ENCODE measurements at places on chromosomes 16 and 17.

DNA sequence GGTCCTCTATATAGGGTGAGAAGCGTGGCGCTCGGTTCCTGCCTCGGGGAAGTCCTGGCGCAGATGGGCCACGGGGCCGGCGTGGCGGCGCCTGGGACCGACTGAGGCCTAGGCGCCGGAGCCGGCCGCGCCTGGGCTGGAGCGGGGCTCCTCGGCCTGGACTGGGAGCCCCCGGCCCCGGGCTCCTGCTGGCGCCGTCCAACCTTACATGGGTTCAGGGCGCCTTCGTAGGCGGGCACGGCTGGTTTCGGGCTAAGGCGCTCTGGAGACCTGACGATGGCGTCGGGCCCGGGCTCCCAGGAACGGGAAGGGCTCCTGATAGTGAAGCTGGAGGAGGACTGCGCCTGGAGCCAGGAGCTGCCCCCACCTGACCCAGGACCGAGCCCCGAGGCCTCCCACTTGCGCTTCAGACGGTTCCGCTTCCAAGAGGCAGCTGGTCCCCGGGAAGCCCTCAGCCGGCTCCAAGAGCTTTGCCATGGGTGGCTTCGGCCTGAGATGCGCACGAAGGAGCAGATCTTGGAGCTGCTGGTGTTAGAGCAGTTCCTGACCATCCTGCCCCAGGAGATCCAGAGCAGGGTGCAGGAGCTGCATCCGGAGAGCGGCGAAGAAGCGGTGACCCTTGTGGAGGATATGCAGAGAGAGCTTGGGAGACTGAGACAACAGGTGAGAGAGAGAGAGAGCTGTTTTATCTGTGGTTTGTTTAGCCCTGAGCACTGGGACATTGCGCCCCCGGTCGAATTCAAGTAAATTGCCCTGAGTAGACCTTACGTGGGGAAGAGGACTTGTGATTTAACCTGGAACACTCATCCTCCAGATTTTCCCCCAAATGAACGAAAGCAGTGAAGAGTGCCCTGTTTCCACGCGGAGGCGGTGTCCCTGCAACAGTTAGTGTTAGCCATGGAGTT lies 504 bp downstream of the ZNF263 start:
- no peak for DNase-seq

DNA sequence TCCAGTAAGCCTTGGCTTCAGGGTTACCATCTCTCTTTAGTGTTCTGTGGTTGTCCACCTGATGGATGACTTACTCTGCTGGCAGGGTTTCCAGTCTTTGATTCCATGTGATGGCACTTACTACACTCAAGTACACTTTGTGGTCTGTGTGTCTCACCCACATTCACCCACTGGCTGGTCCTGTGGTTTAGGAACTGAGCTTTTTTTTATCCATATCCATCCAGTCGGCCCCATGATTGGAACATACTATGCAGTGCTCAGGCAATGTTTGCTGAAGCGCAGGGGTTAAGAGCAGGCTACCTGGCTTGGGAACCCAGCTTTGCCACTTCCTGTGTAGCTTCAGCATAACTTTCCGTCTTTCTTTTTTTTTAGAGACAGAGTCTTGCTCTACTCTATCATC lies 2.8 kb upstream of the FUS start:
- no peak for DNase-seq

DNA sequence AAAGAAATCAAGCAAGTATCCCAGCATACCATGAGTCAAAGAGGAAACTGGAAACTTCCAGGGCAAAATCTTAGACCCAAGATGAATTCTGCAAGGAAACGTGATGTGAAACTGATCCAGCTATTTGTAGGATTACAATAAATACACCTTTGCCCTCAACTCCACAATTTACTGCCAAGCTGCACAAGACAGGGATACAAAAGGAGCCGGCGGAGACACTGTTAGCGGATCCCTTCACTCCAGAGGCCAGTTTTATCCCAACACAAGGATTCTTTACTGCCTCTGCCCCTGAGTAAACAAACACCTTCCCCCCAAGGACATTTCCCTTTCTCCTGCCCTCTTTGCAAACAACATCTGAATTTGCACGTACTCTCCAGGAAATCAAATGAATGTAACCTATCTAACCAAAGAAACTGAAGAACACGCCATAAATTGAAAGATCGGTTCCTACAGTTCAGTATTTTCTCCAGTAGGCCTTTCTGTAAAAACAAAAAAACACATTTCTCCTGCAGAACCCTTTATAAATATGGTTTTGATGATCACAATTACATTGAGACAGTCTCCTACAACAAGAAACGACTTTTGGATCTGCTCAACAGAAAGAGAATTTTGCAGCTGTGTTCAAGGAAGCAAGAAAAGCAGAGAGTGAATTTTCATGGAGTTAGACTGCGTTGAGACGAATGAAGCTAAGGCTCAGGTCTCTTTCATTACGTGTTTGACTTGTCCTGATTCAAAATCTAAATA lies 1.4 kb upstream of the CBX2 start:
- DNase-seq, result no peak

DNA sequence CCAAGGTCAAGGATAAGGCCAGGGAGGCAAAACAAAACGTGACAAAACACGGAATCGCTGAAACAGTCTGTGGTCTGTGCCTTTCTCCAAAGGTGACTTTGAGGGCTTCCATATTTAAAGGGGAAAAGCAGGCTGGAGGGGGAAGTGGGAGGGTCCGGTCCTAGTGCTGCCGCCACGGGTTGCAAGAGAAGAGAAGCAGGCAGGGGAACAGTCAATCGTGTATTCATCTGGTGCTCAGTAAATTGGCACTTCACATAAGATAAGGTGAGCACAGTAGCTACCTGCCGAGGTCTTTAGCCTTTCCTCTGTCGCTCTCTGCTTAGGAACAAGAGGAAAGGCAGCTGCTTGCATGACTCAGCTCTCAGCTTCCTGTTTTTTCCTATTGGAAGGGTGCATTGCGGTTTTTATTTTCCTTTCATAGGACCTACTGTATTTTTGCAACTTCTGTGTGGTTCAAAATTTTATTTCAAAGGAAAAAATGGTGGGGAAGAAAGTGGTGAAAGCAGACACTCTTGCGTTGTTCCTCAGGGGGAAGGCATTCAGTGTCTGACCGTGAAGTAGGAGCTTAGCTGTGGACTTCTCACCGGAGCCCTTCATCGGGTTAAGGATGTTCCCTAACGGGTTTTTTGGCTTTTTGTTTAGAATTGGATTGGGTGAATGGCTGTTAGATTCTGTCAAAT lies 7.1 kb upstream of the LGALS3BP start:
- DNase-seq, result no peak
